ENCODE measurements at places on chromosomes 11 and 22.

DNA sequence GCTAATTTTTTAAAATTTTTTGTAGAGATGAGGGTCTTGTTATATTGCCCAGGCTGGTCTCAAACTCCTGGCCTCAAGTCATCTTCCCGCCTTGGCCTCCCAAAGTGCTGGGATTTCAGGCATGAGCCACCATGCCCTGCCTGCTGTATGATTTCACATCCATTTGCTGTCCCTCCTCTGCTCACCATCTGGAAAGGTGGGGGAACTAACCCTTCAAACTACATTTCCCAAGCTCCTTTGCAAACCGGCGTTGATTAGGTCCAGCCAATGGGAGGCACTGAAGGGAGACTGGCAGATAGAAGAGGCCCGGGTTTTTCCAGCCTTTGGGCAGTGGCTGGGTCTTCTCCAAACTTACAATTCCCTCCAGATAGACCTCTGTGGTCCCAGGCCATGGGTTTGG is 19.3 kb downstream of the RFPL1 start:
- DNase-seq, result peak; percentile 54

GRCh38 chr11:99911116-99911515 is 776.0 kb upstream of the ARHGAP42 start:
- DNase-seq, result no peak

GRCh38 chr11:109061394-109061793 is 360.6 kb upstream of the C11orf87 start:
- no peak for DNase-seq

- no peak for DNase-seq
Measured at GRCh38 chr11:102470251-102470650, 17.7 kb upstream of the TMEM123 start.

- DNase-seq, result no peak
Measured at GRCh38 chr22:30291058-30291892, 2.0 kb upstream of the CASTOR1 start.

- no peak for DNase-seq
Measured at GRCh38 chr11:110491577-110492320, 62.0 kb downstream of the FDX1 start.

- no peak for DNase-seq
Measured at GRCh38 chr11:2549080-2549479, 104.3 kb downstream of the KCNQ1 start.

- no peak for DNase-seq
Measured at GRCh38 chr11:63560506-63561180, 2.5 kb downstream of the PLAAT2 start.

GRCh38 chr11:45568049-45568448 is 97.4 kb downstream of the CHST1 start:
- DNase-seq, result no peak

GRCh38 chr11:72759468-72759985 is 7.3 kb upstream of the ARAP1 start:
- DNase-seq, result no peak

DNA sequence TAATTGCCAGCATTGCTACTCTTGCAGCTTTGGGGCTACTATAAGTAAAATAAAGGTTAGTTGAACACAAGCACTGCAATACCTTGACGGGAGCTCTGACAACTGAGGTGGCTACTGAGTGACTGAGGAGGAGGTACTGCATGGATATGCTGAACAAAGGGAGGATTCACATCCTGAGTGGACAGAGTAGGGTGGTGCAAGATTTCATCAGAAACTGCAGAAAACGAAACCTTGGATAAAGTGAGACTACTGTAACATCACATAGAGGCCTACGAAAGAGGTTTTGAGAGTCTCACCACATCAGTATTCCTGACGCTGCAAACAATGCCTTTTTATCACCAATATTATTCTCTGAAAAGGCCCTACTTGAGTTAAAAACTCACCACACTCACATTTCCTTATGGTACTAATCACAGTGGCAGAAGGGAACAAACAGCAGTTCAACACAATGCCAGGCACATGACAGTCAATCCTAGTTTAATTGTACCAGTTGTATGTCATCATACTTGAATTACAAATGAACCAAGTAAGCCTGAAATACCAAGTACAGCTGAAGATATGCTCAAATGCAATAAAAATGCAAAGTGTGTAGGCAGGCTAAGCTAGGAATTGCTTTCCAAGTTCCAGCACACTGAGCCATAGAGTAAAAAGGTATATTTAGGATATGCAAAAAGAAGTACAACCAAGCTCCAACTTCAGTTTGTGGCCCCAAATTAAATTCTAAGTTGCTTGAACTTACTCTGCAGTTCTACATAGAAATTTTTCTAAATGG is 4.0 kb upstream of the GPR83 start:
- DNase-seq, result no peak

GRCh38 chr11:78855116-78855515 is 280.5 kb upstream of the NARS2 start:
- no peak for DNase-seq

DNA sequence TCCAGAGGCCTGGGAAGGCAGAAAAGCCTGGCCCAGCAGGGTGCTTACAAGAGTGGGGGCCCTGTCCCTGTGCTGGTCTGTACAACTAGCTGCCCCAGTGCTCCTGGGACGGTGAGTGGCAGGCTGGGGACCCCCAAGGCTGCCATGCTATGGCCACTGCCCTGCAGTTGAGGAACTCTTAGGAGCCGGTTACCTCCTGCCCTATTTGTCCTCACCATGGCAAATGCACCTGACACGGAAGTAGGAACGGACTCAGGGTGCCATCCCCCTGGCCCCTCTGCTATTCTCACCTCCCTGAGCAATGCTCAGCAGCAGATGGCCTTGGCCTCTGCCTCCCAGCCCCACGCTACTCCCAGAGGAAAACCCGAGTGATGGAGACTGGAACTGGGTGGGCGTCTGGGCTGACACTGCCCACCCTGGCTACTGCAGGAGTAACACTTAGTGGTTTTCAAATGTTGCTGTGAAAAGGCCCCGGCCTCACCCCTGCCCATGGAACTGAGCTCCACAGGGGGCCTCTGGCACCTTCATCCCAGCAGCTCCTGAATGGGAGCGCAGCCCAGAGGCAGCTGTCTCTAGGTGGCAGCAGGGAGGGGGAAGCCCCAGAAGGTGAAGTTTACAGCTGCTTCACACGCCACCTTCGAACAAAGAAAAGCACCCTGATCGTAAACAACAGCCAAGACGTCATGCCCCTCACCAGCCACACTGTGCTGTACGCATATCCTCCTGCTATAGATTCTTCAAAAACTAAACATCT is 105.3 kb downstream of the CTTN start:
- DNase-seq, result no peak

DNA sequence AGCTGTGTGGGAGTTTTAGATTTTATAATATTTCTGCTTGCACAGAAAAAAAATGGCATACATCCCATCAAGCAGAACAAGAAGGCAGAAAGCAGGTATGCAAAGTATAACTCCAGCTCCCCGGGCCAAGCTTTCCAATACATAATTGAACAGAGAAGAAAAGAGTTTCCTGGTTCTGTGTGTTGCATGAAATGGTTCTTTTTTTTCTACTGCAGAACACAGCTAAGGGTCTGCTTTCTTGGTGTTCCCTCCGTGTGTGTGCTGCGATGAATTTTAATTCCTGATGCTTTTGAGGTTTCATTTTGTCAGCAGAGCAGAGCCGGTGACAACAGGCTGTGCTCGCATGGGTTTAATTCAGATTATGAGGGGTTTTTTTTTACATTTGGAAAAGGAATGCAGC is 70.7 kb upstream of the TTC12 start:
- no peak for DNase-seq

DNA sequence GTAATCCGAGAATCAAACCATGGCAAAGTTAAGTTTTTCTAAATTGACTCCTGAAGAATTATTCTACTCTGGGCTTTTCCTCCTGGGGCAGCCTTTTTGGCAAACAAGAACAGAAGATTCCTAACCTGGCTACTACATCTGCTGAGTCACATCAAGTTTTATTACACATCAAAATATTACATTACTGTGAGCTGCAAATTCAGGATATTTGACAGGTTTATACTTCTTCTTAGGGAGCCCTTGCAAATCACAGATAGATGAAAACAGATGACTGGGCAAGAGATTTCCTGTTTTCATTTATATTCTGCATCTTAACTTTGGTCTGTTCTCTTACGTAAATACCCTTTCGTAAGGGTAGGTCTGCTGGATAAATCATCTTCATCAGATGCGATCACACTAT is 23.6 kb downstream of the XRRA1 start:
- no peak for DNase-seq

GRCh38 chr11:46555267-46556054 is 38.4 kb downstream of the AMBRA1 start:
- DNase-seq, result peak; percentile 37

DNA sequence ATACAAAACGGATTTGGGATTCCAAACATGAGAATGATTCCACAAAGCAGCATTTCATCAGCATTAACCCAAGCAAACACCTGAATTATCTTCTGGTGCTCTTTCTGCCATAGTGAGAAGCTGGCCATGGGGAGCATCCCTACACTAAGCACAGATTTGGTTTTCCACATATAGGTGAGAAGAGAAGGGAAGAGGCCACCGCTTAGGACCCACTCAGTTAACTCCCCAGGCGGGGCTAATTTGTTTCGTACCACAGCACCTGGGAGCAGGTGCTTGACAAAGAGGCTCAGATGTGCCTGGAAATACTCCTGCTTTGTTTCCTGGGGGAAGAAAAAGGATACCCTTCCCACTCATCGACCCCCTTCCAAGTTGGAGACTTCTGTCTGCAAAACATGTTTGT is 64.2 kb downstream of the RAB30 start:
- no peak for DNase-seq

GRCh38 chr11:57645689-57646085 is 4.0 kb downstream of the YPEL4 start:
- no peak for DNase-seq

- no peak for DNase-seq
Measured at GRCh38 chr11:63491240-63491587, 247 bp upstream of the PLAAT5 start.

GRCh38 chr11:36441610-36442208 is 68.4 kb downstream of the TRAF6 start:
- DNase-seq, result peak; percentile 67

- DNase-seq, result no peak
Measured at GRCh38 chr22:35705141-35705540, 12.5 kb upstream of the APOL5 start.

GRCh38 chr22:11253000-11253511 is 4274.9 kb upstream of the OR11H1 start:
- DNase-seq, result no peak

GRCh38 chr11:116840224-116840745 is 2.9 kb upstream of the APOA1 start:
- DNase-seq, result no peak

DNA sequence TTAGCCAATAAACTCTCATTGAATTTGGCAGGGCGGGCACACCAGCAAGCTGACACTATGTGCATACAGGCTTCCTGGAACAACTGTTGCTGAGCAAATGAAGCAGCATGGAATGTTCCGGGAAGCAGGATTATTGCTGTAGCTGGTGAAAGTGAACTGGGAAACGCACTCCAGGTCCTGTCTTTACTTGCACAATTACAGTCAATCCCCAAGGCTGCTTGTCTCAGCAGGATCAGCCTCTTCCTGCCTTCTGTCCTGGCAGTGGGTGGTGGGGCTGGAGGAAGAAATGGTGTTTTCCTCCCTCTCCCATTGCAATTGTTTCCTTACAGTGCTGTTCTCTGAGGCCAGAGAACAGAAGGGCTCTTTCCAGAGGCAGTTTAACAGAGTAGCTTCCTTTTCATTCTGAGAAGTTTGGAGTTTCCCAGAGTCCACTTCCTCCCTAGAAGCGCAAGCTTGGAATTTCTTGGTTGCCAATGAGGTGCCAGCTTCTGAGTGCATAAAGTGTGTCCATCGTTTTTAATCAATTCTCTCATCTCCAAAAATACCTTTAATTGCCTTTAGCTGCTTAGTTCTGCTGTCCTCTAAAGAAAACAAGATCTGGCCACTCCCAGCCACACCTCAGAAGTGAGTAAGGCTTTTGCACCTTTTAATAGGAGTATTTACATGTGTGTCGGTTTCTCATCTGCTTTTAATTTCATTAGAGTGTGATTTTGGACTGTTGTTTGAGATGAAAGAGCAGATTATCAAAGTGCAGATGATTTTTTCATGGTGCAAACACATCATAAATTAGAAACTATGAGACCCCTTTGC is 19.9 kb downstream of the CD44 start:
- DNase-seq, result no peak

DNA sequence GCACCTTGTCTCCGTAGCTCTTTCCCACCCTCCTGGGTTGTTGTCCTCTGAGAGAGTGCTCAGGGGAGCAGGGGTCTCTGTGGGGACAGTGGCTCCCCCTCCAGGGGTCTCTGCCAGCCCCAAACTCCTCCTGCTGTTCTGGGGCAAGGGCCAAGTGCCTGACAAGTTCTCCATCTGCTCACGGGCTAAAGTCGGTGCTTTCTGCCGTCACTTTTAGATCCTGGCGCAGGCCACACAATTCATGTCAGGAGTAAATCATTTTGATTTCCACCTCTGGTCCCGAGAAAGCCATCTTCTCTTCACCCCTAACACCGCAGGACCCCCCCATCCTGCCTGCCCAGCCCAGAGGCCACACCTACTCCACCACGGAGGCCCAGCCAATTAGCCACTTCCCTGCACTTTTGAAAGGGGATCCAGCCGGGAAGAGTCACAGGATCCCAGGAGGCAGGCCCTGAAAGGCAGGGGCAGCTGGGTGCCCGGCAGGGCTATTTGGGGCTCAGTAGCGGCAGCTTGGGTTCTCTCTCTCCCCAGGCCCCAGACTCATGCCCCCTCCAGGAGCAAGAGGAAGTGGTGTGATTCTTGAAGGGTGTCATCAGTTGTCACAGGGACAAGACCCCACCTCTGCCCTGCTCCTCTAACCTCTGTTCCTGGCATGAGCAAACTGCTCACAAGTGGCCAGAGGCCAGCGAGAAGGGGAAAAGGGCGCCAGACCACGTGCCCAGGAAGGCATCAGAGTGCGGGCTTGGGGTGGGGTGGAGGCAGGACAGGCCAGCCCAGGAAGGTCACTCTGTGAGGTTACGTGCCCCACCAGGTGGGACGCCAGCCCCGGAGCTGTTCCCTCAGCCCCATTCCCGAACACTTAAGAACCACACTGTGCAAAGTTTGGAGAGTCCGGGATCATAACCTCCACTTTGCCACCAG is 1.3 kb downstream of the MACROD1 start:
- DNase-seq, result no peak

Data from activated CD4-positive, alpha-beta T cell treated with anti-CD3 and anti-CD28 coated beads, Interleukin-2, amount 50 U/mL, for 16 hours (primary cell).